ENCODE measurements at places on chromosomes 5 and 9.

DNA sequence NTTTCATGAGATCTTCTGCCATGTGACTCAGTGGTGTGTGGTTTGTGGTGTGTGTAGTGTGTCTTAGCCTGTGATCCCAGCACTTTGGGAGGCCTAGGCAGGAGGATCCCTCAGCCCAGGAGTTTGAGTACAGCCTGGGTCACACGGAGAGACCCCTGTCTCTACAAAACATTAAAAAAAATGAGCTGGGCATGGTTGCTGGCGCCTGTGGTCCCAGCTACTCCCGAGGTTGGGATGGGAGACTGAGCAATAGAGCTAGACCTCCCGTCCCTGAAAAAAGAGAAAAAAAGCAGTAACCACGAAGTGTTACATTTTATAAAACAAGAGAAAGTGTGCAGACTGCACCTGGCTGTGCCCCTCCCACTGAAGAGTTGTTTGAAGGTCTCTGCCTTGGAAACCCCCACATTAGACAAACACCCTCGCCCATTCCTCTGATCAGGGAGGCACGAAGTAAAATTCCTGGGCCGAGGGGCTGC lies 21.2 kb upstream of the RNU6ATAC start:
- no peak for DNase-seq

- DNase-seq = no peak
These were observed 194.0 kb upstream of the KLF4 start for GRCh38 chr9:107683566-107683965.

- DNase-seq = no peak
These were observed 42.1 kb downstream of the CACNA1B start for GRCh38 chr9:137919649-137920141.

DNA sequence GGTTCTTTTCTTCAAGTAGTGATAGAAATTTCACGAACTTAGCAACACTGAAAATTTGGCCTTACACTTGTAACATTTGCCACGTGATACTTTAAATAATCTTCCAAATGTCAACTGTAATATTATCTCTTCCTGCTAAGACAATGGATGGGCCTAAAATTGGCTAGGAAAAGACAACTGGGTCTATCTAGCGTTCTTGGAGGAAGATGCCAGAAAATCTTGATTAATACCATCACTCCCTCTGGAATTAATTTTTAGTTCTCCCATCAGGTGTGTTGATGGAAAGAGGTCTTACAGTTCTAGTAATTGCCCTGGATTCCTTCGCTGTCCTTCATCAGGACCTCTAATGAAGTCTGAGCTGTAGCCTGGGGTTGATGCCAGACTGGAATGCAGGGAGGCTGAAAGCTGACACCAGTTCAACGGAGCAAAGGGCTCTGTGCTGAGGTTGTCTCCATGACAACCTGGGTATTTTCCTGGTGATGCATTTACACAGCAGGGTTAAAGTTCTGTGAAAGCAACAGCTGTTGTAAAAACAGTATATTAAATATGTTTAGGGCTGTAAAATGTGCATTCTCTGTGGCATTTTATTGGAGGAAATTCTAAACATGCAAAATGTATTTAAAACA lies 92.3 kb downstream of the GAS1 start:
- no peak for DNase-seq

GRCh38 chr5:53360811-53361210 lies 119.6 kb upstream of the FST start:
- DNase-seq = no peak

DNA sequence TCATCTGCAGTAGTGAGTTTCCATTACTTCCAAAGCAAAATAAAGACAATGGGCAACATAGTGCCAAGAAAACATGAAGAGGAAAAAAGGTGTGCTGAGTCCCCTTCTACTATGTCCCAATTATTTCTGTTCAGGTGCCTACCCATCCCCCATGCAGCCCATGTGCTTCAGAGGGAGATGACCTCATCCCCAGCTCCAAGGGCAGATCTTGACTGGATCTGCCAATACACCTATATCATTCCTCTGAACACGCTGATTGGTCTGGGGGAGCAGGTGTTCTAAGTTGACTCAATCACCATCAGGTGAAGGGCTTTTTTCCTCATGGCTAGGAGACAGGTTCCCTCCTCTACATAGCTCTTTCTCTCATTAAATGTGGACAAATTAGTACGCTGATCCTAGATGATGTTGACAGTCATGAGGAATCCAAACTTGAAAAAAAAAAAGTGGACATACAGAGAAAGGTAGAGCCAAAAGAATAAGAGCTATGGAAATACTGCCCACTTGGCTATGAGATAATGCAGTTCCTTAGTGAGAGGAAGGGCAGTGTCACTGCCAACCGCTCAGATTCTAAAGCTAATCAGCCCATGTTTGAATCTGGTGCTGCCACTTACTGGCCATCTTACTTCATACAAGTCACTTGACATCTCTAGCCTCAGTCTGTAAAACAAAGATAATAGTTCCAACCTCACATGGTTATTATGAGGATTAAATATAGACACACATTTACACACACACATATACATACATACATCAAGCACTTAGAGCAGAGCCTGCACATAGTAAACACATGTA lies 23.1 kb downstream of the PRELID2 start:
- no peak for DNase-seq

GRCh38 chr5:129384736-129385135 lies 75.4 kb upstream of the ADAMTS19 start:
- DNase-seq = no peak

DNA sequence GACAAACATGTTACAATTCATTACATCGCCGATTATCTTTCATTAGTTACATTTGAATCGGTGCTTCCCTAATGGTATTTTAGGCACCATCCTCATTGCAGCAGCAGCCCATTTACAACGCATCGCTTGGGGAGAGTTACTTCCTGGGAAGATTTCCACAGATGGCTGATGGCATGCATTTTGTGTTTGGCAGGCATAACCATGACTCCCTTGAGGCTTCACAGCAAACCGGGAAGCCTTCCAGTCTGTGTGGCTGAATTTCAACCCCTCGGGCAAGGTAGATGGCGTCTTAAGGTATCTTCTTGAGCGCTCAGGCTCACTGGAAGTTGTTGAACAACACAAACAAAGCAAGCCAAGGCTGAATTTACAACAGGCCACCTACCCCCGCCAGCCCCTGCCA lies 1.6 kb upstream of the DNAH5 start:
- no peak for DNase-seq

GRCh38 chr5:159263569-159263905 lies 447 bp downstream of the UBLCP1 start:
- no peak for DNase-seq

DNA sequence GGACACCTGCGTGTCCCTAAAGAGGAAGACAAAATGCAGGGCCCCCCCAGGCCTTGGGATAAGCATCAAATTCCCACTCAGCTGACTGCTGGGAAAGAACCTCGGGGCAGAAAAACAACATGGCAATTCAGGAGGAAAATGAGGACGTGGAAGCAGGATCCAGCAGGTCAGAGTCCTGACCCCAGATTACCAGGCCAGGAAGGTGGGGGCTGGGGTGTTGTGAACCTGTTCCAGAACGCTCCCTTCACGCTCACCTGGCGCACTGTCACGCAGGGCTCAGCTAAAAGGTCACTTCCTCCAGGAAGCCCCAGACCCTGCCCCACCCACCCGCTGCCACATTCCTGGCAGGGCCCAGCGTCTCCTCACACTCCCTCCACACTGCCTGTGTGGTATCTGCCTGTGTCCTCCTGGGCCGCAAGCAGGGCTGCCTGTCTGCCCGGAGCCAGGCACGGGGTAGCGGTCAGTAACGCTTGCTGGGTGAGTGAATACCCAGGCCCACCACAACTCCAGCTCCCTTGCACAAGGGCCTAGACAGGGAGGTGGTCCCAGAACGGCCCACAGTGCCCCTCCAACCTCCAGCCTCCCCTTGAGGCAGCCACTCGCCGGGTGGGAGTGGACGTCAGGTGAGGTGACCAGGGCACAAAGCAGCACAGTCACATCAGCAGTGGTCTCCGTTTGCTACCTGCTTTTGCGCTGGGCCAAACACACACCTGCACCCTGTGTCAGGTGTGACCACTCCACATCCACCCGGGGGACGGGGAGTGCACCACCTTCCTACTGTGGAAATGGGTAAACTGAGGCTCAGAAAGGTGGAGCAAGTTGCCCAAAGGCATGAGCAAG lies 18.1 kb downstream of the VAV2 start:
- no peak for DNase-seq

DNA sequence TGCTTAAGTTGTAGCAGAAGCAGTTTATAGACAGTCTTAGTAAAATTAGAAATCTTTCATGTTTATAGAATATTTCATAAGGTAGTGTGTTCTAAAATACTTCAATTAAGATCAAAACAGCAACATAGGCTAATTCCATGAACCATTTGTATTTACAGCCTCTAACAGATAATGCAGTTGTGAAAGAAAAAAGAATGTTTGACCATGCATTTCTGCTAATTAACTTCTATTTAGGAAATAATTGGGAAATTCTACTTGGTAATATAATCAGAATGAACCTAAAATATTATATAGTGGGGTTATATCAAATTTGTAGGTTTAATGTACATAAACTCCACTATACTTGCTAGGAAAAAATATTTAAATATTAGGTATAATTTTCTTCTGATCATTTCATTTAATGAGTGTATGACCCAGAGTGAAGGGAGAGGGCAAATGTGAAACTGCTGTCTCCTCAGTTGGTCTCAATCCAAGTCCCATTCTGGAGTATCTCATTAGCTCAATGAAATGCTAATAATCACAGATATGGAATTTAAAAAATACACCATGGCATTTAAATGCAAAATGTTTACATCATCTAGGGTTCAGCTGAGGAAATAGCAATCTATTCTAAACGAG lies 34.9 kb downstream of the ALDH1A1 start:
- no peak for DNase-seq

DNA sequence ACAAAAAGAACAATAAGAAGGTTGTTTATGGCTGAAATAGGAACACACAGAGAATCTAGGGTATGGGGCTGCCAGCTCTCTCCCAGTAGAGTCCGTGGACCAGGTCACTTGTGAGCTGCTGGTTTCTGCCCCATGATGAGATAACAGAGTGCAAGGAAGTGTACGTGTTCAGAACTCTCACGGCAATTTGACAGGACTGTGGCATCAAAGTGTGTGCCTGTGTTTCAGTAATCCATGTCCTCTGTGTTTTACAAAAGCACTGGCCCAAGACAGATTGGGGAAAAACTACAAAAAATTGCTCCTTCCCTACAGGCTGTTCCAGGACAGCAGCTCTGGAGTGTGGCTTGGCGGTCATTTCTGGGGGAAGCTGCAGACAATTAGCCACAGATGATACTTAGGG lies 184.6 kb downstream of the AUH start:
- no peak for DNase-seq

DNA sequence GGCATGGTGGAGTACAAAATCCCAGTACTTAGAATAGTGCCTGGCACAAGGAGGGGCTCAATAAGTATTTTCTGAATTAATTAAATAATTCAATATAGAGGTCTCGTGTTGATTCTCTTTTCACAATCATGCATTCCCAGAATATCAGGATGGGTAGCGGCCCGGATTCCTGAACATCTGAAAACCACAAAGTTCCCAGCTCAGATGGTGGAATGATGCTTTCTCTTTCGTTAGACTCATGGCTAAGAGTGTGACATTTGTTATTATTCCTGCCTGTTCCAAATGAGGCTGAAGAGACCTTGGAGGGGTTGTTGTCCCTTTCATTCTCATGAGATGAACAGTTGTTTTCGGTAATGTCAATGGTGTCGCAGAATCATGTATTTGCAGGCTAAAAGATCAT lies 95.4 kb upstream of the LIFR start:
- no peak for DNase-seq

DNA sequence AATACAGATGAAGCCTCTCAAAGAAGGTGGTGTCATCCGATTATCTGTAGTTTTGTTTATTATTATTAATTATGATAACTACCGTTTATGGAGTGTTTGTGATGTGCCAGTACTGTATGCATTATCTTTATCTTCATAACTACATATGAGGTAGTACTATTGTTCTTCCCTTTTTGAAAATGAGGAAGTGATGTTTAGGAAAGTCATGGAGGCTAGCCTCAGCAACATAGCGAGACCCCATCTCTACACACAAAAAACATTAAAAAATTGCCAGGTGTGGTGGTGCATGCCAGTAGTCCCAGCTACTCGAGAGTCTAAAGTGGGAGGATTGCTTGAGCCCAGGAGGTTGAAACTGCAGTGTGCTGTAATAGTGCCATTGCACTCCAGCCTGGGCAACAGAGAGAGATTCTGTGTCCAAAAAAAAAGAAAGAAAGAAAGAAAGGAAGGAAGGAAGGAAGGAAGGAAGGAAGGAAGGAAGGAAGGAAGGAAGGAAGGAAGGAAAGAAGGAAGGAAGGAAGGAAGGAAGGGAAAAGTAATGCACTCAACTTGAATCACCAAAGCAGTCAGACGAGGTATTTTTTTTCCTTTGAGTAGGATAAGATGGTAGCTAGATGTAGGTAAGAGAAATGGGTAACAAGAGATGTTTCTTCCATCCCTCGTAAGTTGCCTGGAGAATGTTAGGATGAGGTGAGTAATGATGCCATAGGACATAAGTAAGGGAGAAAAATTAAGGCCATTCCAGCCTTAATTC lies 47.8 kb downstream of the PAM start:
- DNase-seq = no peak

- no peak for DNase-seq
These were observed 1158.7 kb downstream of the DTWD2 start for GRCh38 chr5:117829646-117830045.

GRCh38 chr9:68643901-68644809 lies 60.9 kb upstream of the PIP5K1B start:
- DNase-seq = no peak

DNA sequence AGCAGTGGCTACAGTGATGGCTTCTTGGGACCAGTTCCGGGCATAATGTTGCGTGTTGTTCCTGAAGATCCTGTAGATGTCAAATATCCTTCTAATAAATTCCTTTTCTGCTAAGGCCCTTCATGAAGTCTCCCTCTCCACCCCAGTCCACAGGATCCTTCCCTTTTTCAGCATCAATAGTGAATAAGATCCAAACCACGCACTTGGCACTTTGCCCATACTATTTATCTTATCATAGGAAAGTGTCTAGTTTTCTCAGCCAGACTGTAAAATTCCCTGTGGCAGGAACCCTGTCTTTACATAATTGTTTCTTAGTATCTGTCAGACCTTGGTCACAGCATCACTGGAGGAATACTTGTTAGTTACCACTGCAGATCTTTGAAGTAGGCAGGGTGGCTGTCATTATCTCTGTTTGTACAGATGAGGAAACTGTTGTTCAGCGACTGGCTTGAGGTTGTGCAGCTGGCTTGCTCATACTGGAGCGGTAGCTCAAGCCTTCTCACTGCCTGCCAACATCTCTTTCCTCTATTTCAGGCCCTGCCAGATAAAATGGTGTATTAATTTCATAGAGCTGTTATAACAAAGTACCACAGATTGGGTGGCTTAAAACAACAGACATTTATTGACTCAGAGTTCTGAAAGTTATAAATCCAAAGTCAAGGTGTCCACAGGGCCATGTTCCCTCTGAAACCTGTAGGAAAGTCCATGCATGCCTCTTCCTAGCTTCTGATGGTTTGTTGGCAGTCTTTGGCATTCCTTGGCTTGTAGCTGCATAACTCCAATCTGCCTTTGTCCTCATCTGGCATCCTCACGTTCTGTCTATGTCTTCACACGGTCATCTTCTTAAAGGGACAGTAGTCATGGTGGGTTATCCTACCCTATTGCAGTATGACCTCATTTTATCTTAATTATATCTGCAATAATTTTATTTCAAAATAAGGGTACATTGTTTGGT lies 33.5 kb upstream of the APC start:
- no peak for DNase-seq

Measured in activated T-cell treated with anti-CD3 and anti-CD28 coated beads, Interleukin-2, amount 50 U/mL, for 1 hour (primary cell).